ENCODE measurements at places on chromosomes 3 and 15.

- DNase-seq = no peak
Observed at GRCh38 chr15:60975218-60975617, 253.9 kb downstream of the RORA start.

GRCh38 chr3:177613901-177614300, 416.6 kb upstream of the TBL1XR1 start:
- no peak for DNase-seq

GRCh38 chr3:135000465-135000864, 205.4 kb downstream of the EPHB1 start:
- DNase-seq = peak; percentile 23

DNA sequence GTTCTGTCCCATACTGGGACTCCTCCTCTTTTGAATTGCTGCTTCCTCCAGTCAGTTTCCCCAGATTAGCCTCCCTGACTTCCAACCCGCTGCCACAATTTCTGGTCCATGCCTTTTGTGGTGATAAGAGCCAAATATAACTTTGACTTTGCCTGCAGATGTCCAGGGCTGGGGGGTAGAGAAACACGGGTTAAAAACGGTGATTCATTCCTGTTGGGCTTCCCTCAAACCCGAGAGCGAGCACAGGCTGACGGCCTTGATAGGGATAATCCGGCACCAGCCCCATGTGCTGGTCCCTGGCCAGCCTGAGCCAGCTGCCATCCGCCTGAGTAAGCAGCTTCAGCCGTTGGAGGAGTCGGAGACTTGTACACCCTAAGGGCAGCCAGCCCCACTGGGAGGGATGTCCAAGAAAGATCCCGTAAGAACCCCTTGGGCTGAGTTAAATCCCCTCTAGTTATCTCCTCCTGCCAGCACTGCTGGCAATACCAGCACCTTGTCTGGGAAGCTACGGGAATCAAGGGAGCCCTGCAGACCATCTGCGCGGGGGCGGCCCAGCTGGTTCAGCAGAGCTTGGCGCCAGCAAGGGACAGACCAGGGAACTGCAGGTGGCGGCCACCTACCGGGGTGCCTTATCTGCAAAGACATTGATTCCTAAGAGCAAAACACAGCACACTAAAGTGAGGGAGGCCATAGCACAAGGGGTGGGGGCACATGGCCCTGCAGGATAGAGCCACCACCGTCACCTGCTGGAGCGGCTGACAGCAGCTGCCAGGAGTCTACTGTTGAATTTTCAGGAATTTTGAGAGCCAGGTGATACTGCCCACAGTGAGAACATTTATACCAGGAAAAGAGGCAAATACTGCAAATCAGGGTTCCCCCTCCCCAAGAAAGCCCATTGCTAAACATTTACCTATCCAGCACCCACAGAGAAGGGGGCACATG, 18.1 kb downstream of the CSPG4 start:
- no peak for DNase-seq

DNA sequence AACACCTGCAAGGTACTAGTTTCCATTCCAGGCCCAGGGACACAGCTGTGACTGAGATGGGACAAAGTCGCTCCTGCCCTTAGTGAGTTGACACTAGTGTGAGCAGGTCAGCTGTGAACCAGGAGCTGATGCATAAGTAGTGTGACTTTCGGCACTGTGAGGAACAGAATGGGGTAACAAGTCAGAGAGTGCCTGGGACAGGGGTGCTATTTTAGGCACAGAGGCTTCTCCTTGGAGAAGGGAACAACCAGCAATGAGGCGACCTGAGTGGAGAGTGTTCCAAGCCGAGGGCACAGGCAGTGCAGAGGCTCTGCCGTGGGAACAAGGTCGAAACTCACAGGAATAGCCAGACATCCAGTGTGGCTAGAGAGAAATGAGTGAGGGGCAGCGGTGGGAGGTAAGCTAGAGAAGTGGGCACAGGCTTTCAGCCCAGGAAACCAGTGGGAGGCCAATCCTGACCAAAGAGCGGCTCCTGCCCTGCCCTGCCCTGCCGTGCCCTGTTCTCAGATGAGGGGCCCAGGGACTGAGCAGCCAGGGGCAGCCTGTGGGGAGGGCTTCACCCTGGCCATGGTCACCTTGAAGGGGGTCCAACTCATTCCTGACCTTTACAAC, 14.2 kb downstream of the DNAH1 start:
- no peak for DNase-seq
